ENCODE measurements at places on chromosomes 3 and 15. TPM values are rescaled to one million over a fixed set of nuclear protein-coding genes. Genes with fewer than 3 reads are reported as not detected.

Gene TTLL13
- total RNA-seq, result 0.14 TPM

Gene NEK10
- total RNA-seq, result 0.59 TPM

Gene HIGD2B
- not detected for total RNA-seq

Gene LEO1
- total RNA-seq, result 71.5 TPM

Gene STRA6
- 78.9 TPM for total RNA-seq

Gene ANKRD34C
- total RNA-seq, result not detected

Gene CERS3
- not detected for total RNA-seq

Gene LYZL4
- not detected for total RNA-seq

Gene SCAMP2
- 66.5 TPM for total RNA-seq

Gene CHST14
- 20.5 TPM for total RNA-seq

Gene MITF
- 6.6 TPM for total RNA-seq

Gene DUSP7
- 21.4 TPM for total RNA-seq

Gene GP9
- not detected for total RNA-seq

Gene IL5RA
- not detected for total RNA-seq

Gene PEX5L
- not detected for total RNA-seq

Gene EIF4E3
- total RNA-seq, result 4.0 TPM

Gene TNNC1
- 1.2 TPM for total RNA-seq

Gene ZMYND10
- 1.1 TPM for total RNA-seq

Gene CELSR3
- total RNA-seq, result 3.9 TPM

Gene EOMES
- total RNA-seq, result 0.63 TPM

Gene UCN2
- 7.9 TPM for total RNA-seq

Gene CDC25A
- total RNA-seq, result 9.4 TPM

Gene UPK1B
- 14.3 TPM for total RNA-seq
